ENCODE measurements at places on chromosomes 11 and 22.

GRCh38 chr11:81112718-81113117 is 1620.9 kb downstream of the FAM181B start:
- no peak for DNase-seq

- DNase-seq: no peak
These were observed 25.1 kb downstream of the LGR4 start for GRCh38 chr11:27447288-27448183.

DNA sequence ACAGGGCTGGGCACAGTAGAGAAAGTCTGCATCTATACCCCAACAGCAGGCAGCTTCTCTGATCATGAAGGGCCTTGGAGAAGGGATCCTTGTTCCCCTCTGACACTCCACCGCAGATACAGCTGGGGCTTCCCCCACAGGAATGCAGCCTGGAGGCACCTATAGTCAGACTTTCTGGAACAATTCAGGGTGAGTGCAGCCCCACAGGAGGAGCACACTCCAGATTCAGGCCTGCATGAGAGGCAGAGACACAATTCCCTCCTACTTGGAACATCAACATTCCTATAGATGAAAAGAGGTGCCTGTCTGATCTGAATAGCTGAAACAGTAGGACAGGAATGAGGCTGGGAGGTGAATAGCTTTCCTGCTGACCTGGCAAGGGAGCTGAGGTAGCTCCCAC is 1298.0 kb upstream of the CNTN5 start:
- DNase-seq: no peak

GRCh38 chr11:64448599-64449380 is 89.8 kb downstream of the RPS6KA4 start:
- peak; percentile 83 for DNase-seq
